DMS 273 treated with DMSO at 0.1 percent for 48 hours (cell line): ENCODE measurements at places on chromosomes 6 and 20.

DNA sequence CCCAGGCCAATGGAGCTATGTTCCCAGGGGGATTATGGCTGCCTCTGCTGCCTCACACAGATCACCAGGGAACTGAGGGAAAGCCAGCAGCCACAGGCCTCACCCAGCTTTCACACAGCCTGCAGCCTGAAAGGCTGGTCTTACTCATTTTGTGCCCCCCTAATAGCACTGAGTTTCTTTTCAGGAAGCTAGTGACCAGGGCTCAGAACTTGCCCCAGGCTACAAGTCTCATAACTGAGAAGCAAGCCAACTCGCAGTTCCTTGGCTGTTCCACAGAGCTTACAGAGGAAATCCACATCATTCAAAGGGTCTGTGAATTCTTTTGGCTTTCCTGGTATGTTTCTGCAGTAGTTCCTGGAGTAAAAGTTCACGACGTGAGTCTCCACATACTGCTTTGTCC is 524.8 kb upstream of the GJE1 start:
- DNase-seq, result no peak

- DNase-seq, result no peak
These were observed 335.6 kb upstream of the BTBD3 start for GRCh38 chr20:11582060-11582459.

DNA sequence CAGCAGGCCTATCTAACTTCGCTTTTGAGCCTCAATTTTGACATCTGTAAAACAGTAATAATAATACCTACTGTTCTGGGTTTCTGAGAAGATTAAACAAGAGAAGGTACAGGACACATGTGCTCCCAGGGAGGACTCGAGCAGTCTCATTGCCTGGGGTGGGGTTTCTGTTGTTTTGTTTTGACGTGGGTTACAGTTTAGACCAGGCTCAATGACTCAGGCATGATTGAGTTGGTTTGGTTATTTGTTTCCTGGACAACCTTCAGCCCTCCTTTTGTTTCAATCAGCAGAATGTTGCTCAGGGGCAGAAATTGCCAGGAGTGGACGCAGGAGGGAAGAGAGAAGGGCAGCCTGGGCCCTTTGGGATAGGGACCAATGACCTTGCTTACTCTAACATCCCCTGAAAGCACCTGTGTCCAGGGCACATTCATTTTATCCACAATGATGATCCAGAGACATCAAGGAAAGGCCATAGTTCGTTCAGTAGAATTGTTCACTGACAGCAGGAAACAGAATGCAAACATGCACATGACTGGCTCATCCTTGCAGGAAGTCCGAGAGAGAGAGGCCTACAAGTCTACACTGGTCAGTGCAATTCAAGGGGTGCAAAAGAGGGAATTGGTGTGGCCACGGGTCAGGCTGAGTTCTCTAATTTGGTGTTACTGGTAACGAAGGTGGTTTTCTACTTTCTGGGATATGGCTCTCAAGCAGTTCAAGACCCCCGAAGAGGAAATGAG is 74.5 kb upstream of the MRPS10 start:
- DNase-seq, result no peak

DNA sequence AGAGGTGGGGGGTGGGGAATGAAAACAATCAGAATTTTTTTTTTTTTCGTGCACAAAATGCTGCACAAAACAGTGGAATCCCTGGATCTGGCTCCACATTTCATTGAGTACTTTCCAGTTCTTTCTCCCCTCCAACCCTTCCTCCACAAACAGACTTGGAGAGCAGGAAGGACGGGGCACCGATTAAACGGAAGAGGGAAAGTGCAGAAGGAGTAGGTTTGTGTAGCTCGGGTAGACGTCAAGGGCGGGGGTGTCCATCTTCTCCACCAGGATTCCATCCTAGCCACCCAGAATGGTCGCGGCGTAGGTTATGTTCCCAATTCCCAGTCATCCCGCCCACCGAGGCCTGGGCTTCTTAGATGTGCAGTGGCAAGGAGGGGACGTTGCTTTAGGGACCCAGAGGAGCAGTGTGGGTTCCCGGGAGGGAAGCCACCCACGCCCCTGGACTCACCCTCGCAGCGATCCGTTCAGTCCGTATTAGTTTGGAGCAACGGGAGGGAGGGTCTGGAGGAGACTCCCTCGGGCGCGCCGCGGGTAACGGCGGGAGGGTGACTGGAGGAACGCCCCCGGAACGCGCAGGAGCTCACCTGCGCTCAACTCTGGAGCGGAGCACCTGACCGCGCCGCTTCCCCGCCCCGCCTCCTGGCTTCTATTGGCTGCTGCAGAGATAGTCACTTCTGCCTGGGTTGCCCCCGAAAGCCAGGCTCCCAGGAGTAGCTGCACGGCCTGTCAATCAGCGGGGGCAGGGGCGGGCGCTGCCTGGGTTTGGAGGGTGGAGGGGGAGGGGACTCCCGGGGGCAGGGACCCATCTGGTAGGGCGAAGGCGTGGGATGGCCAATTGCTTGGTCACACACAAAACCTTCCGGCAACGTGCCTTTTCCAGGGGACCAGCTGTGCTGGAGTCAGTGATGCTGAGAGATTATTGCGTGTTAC is at the start of gene ENPP5:
TSS of gene ENPP5 (minus strand) at position 624 of the 933 bp plus-strand sequence. CDS start 2,718 bp downstream, outside the sequence.
- DNase-seq, result peak; percentile 73

- DNase-seq, result peak; percentile 7
These were observed 9.7 kb downstream of the NOL7 start for GRCh38 chr6:13624871-13625288.

- DNase-seq, result no peak
These were observed 63.5 kb downstream of the STMND1 start for GRCh38 chr6:17165383-17165782.
